Hematopoietic multipotent progenitor cell (in vitro differentiated cells): ENCODE measurements at places on chromosomes 7 and 10.

GRCh38 chr7:18450019-18450418 lies 45.5 kb upstream of the HDAC9 start:
- no peak for DNase-seq

GRCh38 chr10:74898201-74898976 lies 72.0 kb downstream of the KAT6B start:
- peak; percentile 70 for DNase-seq

- DNase-seq, result no peak
Measured at GRCh38 chr10:121183707-121184106, 332.5 kb downstream of the WDR11 start.

DNA sequence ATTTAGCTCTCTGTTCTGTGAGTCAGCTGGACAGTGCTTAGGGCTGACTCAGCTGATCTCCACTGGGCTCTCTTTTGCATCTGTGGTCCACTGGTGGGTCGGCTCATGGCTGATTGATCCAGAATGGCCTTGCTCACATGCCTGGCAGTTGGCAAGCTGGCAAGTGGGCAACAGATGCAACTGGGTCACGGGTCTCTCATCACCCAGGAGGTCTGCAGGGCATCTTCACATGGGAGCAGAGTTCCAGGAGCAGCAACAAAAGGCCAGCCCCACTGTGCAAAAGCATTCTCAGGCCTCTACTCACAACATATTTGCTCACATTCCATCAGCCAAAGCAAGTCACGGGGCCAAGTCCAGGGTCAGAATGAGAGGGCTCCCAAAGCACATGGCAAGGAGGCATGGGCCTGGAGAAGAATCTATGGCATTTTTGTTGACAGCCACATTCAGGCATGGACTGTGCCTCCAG lies 98.8 kb downstream of the OAT start:
- no peak for DNase-seq

- DNase-seq, result no peak
Measured at GRCh38 chr10:18501198-18501597, 150.2 kb downstream of the NSUN6 start.

GRCh38 chr10:29853913-29854312 lies 205.5 kb downstream of the JCAD start:
- no peak for DNase-seq

GRCh38 chr7:1754345-1754908 lies 84.3 kb downstream of the ELFN1 start:
- no peak for DNase-seq

DNA sequence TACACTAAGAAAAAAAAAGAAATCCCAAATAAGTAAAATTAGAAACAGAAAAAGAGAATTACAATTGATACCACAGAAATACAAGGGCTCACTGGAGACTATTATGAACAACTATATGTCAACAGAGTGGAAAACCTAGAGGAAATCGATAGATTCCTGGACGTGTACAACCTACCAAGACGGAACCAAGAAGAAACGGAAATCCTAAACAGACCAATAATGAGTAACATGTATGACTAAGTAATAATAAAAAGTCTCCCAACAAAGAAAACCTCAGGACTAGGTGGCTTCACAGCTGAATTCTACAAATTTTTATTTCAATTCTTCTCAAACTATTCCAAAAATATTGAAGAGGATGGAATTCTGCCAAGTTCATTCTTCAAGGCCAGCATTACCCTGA lies 13.9 kb downstream of the DIP2C start:
- no peak for DNase-seq

DNA sequence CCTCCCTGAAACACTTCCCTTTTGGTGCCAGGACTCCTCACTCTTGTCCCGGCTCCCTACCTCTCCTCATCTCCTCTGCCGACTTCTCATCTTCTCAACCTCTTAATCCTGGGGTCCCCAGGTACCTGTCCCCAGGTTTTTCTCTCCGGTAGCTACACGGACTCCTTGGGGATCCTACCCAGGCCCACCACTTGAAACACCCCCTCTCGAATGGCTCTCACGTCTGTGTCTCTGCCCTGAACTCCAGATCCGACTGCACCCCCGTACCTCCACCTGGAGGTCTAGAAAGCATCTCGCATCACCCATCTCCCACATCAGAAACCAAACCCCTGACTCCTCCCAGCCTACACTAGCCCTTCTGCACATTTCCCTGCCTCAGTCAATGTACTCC lies 4.8 kb downstream of the TBATA start:
- DNase-seq, result no peak

DNA sequence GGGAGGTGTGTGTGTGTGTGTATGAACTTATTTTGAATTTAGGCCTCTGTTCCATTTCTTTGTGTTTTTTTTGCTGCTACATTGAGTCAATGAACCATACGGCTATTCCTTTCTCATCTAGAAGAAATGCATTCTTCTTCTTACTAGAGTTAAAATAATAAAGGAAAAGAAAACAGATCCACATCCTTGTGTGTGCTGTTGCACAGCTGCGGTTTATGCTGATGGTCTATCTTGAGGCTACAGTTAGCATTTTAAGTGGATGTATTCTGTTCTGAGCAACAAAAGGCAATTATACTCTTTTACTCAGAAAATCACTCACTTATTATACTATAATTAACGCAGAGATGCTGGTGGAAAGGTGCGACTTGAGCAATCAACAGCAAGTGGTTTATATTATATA lies 615.0 kb upstream of the MBL2 start:
- no peak for DNase-seq

- DNase-seq, result no peak
Measured at GRCh38 chr10:63382066-63382465, 83.7 kb downstream of the JMJD1C start.

- no peak for DNase-seq
Measured at GRCh38 chr10:111017098-111017497, 59.7 kb upstream of the ADRA2A start.

- no peak for DNase-seq
Measured at GRCh38 chr7:154990964-154991540, 11.9 kb downstream of the PAXIP1 start.

DNA sequence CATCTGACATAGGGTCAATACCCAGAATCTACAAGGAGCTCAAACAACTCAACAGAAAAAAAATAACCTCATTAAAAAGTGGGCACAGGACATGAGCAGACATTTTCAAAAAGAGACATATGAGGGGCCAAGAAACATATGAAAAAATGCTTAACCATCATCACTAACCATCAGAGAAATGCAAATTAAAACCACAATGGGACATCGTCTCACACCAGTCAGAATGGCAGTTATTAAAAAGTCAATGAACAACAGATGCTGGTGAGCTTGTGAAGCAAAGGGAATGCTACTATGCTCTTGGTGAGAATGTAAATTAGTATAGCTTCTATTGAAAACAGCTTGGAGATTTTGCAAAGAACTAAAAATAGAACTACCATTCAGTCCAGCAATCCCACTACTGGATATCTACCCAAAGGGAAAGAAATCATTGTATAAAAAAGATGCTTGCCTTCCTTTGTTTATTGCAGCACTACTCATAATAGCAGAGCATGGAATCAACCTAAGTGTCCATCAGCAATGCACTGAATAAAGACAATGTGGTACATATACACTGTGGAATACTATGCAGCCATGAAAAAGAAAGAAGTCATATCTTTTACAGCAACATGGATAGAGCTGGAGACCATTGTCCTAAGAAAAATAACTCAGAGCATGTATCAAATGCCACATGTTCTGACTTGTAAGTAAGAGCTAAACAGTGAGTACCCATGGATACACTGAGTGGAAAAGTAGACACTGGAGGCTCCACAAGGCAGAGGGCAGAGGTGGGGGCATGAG lies 139.8 kb downstream of the ADARB2 start:
- no peak for DNase-seq

DNA sequence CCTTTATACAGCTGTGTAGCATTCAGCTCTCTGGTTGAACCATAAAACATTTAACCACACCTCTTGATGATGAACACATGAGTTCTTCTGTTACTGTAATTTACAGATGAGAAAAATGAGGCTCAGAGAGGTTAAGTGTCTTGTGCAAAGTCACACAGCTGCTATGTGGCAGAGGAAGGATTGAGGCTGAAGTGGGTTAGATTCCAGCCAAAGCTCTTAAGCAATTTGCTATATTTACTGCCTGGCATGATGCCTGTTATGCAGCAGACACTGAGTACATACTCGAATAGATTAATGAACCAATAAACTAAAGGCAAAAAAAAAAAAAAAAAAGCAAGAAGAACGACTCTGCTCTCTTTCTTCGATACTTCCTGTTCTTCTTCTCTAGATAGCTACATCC lies 35.7 kb downstream of the GFRA1 start:
- DNase-seq, result no peak

- no peak for DNase-seq
Measured at GRCh38 chr7:2911466-2911865, 67.4 kb upstream of the GNA12 start.

DNA sequence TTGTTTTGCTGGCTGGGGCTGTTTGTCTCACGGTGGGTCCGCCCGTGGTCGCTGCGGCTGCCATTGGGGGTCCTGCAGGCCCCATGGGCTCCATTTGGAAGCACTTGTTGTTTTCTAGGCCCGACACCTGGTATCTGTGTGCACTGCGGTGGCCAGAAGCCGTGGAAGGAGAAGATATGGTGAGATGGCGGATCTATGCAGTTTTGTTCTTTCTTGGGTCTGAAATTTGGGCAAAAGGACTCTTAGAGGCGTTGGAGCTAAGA lies 109.5 kb upstream of the SHH start:
- no peak for DNase-seq

DNA sequence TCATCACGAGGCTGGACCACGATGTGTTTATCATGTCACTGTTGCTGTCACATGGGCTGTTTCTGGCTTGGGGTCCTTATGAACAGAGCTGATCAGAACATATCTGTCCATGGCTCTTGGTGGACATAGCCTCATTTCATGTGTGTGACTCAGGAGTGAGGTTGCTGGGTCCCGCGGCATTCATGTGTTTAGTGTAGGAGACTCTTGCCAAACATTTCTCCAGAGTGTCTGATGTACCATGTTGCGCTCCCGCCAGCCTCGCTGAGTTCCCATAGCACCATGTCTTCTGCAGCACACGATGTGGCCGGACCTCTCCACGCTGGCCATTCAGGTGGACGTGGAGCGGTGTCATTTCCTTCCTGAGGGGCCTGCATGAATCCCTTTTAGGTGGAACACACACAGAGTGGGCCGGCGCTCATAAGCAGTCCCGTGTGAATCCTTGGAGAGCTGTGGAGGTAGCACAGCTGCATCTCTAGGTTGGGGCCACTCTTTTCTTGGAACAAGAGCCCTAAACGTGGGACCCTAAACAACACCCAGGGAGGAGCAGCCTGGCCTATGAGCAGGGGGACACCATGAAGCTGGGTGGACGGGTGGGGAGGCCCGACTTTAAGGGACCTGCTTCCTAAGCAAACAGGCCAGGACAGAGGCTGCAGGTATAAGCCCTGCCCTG lies 134.6 kb downstream of the LHPP start:
- no peak for DNase-seq

- DNase-seq, result no peak
Measured at GRCh38 chr7:100874300-100874576, 665 bp upstream of the SRRT start.

DNA sequence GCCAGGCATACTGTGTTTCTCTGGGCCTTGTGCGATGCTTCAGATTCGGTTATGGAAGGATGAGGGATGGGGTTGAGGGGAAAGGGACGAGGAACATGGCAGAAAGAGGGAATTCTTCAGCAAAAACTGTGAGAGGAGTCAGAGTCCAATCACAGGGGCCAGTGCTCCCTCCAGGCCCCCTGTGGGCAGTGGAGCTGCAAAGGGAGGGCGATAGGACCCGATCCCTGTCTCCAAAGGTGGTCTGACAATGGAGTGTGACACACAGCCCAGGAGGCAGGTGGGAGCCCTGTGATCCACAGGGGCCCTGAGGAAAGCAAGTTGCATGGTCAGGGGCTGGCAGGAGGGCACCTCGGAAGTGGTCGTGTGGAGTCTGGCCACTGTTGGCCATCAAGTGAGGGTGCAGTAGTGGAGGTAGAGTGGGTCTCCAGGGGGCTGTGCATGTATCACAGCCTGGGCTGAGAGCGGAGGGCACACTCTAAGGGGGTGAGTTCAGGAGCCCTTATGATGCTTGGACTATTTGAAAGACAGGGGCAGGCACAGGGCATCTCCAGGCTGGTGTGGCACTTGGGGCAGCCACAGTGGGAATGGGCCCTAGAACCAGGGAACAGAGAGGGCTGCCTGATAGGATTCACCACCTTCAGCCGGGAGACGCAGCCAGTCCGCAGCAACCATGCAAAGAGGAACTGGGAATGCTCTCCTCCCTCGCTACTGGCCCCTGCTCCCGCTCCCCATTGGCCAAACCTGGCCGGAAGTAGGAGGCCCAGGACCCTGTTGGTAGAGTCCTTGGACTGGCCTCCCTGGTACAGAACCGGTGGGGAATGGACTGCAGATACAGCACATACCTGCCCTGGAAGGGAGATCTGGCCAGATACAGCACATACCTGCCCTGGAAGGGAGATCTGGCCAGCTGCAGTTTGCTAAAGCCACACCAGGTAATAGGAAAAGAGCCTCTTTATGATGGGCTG lies 115.9 kb downstream of the ADCY1 start:
- no peak for DNase-seq

DNA sequence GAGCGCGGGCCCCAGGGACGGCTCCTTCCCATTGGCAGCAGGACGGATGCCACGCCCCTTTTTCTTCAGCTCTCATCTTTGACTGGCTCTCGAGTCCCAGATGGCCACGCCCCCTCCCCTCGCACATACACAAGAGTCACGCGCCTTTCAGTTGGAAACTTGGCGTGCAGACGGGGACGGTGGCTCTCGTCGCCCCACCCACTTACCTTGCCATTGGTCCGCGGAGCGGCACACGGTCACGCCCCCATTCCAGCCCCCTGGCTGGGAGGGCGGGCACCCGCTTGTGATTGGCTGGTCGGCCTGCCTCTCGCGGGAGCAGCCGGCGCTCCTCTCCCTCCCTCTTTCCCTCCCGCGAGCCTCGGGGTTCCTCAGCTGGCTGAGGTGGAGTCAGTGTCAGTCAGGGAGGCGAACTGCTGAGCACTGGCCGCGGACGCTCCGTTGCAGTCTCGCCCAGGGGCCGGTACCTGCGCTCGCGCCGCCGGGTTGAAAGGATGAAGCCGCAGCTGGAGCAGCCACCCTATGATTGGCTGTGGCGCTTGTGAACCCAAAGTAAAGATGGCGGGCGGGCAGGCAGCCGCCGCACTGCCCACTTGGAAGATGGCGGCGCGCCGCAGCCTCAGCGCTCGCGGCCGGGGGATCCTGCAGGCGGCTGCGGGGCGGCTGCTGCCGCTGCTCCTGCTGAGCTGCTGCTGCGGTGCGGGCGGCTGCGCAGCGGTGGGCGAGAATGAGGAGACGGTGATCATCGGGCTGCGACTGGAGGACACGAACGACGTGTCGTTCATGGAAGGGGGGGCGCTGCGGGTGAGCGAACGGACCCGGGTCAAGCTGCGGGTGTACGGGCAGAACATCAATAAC lies at the start of gene CNNM2:
Gene CNNM2 (plus strand): TSS at position 333 of the 855 bp plus-strand sequence. CDS start 187 bp downstream, at position 520.
- DNase-seq, result peak; percentile 100

- DNase-seq, result no peak
Measured at GRCh38 chr10:52870562-52870961, 98.0 kb upstream of the MBL2 start.

- no peak for DNase-seq
Measured at GRCh38 chr7:76187272-76187671, 14.4 kb upstream of the SRRM3 start.

- DNase-seq, result no peak
Measured at GRCh38 chr10:52758406-52758805, 14.2 kb downstream of the MBL2 start.
